ENCODE measurements at places on chromosomes 5 and 9.
A peak's percentile ranks its signal among the peaks of the same experiment; 100 is the strongest.

- DNase-seq: no peak
Observed at GRCh38 chr5:95725071-95725820, 5.9 kb upstream of the RHOBTB3 start.

- DNase-seq: no peak
Observed at GRCh38 chr5:98880151-98880550, 48.7 kb downstream of the CHD1 start.

DNA sequence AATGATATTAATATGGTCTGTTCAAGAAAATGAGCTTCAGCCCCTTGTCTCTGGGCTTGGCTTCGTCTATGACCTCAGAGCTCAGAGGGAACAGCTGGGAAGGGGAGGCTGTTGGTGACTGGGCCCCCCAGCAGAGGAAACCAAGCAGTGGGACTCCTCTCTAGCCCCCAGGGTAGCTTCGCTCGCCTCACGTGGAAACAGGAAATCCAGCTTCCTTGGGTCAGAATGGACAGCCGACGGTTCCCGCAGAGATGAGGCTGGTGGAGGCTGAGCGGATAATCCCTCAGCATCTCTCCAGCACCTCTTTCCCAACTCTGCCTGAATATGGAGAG, 37.2 kb upstream of the ICE1 start:
- DNase-seq: no peak

DNA sequence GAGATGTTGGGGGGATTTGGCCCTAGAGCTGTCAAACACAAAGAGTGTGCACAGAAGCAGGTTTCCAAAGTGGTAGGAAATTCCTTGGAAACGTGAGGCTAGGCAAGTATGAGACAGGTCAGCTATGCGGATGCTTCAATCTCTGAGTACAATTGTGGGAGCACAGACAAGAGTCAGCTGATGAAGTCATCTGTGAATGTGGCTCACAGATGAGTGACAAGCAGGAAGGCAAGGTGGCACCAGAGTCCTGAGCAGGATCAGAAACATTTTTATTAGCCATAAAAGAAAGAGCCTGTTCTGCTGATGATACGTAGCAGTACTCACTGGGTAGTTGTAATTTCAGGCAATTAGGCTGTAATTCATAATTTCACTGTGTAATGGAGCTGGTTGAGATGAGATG, 117.0 kb downstream of the DCP2 start:
- peak; percentile 24 for DNase-seq

GRCh38 chr5:179375831-179376365, 30.6 kb upstream of the ADAMTS2 start:
- DNase-seq: no peak

GRCh38 chr9:116303270-116303669, 149.7 kb downstream of the PAPPA start:
- no peak for DNase-seq

GRCh38 chr9:38371495-38371894, 21.0 kb upstream of the ALDH1B1 start:
- peak; percentile 13 for DNase-seq

DNA sequence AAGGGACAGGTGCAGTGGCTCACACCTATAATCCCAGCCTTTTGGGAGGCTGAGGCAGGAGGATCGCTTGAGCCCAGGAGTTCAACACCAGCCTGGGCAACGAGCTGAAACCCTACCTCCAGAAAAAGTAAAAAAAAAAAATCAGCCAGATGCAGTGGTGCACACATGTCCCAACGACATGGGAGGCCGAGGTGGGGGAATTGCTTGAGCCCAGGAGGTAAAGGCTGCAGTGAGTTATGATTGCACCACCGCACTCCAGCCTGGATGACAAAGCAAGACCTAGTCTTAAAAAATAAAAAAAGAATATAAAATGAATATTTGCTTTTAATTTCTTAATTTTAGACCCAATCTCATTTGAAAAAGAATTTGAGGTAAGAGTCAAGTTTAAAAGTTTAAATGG, 143.5 kb downstream of the LPAR1 start:
- DNase-seq: no peak

DNA sequence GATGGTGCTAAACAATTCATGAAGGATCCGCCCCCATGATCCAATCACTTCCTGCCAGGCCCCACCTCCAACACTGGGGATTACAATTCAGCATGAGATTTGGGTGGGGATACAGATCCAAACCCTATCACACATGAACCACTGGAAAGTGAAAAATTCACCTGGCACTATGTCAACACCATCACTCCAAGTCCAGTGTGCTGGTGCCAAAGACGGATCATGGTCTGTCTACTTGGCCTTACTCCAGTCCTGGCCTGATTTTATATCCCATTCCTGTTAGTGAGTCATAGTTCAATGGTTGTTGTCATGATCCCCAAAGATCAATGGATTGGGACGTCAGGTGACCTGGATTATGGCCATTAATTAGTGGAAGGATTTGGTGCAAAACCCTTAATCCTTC, 147.4 kb upstream of the RPS23 start:
- DNase-seq: peak; percentile 26

- DNase-seq: peak; percentile 79
Observed at GRCh38 chr9:33924978-33925797, 108.2 kb downstream of the UBE2R2 start.

GRCh38 chr9:125844611-125845010, 97.4 kb downstream of the PBX3 start:
- no peak for DNase-seq

GRCh38 chr5:71828291-71829040, 109.4 kb downstream of the CARTPT start:
- DNase-seq: no peak

GRCh38 chr9:95947118-95947517, 71.6 kb downstream of the ERCC6L2 start:
- DNase-seq: no peak

DNA sequence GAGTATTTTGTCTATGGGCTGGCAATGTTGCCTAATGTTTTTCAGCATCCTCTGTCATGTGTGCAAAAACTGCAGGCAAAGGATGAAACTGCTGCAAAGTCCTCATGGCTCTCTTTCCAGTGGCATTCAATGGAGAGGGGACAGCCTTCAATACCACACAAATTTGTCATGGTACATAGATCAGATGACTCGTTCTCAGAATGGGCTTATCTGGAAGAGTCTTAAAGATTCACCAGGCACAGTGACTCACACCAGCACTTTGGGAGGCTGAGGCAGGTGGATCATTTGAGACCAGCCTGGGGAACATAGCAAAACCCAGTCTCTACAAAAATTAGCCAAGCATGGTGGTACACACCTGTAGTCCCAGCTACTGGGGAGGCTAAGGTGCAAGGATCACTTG, 5.3 kb downstream of the CDKN2AIPNL start:
- no peak for DNase-seq

DNA sequence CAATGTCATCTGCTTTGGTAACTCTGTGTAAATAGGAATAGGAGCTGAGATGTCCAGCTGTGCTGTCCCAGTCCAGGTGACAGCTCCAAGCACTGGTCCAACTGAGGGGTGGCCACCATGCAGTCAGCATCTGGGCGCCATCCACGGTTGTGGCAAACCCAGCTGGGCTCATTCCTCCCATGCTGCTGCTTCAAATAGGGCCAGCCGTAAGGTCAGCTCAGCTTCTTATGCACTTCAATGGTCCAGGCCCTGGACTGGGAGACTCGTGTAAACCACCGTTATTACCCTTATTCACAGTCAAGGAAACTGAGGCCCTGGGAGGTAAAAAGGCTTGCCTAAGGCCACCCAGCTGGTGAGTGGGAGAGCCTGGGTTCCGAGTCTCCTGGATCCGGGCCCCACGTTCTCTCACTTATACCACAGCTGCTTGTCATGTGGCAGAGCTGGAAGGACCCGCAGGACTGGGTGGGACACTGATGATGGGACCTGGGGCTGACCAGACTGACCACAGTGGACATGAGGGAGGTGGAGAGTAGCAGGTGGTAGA, 38.7 kb upstream of the ANGPTL2 start:
- no peak for DNase-seq

- DNase-seq: no peak
Observed at GRCh38 chr5:85921590-85921989, 696.2 kb upstream of the COX7C start.

GRCh38 chr9:23413541-23413940, 412.5 kb downstream of the ELAVL2 start:
- DNase-seq: no peak

DNA sequence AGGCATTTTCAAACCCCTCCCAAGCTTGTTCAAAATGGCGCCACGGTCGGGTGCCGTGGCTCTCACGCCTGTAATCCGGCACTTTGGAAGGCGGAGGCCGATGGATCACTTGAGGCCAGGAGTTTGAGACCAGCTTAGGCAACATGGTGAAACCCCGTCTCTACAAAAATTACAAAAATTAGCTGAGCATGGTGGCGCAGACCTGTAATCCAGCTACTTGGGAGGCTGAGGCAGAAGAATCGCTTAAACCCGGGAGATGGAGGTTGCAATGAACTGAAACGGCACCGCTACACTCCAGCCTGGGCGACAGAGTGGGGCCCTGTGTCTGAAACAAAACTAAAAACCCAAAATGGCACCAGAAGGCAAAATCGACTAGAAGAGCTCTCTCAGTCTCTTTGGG, 142.0 kb downstream of the MTX3 start:
- DNase-seq: no peak

DNA sequence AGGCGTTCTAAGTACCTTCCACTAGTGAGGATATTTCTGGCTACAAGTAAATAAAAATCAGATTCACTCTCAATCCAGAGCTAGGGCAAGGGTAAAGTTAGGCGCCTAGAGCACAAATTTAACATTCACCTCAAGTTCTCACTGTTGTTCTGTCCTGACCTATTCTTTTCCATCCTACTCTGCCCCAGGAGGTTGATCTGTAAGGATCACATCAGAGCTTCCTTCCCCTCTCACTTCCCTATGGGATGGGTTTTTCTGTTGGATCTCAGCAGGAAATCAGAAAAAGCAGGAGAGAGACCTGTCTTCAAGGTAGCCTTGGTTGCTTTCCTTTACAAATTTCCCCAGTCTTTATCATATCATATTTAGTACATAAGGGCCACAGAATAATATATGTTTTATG, 316.7 kb downstream of the GABRG2 start:
- DNase-seq: no peak

All from lung microvascular endothelial cell (primary cell).